Endodermal cell (in vitro differentiated cells): ENCODE measurements at places on chromosomes 7 and 10. TPM values are rescaled to one million over a fixed set of nuclear protein-coding genes. Genes with fewer than 3 reads are reported as not detected.

Gene FZD8
- total RNA-seq = 185 and 189 TPM in 2 replicates

Gene CUZD1
- total RNA-seq = not detected in 3 replicates

Gene XRCC2
- total RNA-seq = 5.1 to 30.2 TPM (median 26.9 TPM) in 3 replicates

Gene LRRC18
- not detected in 2 replicates for total RNA-seq

Gene PLAU
- 2.7 and 3.4 TPM in 2 replicates for total RNA-seq

Gene SVOPL
- 0.95 to 1.2 TPM (median 1.1 TPM) in 3 replicates for total RNA-seq

- no peak for DNase-seq
These were observed 3.9 kb upstream of the CD36 start for GRCh38 chr7:80634505-80634904.

DNA sequence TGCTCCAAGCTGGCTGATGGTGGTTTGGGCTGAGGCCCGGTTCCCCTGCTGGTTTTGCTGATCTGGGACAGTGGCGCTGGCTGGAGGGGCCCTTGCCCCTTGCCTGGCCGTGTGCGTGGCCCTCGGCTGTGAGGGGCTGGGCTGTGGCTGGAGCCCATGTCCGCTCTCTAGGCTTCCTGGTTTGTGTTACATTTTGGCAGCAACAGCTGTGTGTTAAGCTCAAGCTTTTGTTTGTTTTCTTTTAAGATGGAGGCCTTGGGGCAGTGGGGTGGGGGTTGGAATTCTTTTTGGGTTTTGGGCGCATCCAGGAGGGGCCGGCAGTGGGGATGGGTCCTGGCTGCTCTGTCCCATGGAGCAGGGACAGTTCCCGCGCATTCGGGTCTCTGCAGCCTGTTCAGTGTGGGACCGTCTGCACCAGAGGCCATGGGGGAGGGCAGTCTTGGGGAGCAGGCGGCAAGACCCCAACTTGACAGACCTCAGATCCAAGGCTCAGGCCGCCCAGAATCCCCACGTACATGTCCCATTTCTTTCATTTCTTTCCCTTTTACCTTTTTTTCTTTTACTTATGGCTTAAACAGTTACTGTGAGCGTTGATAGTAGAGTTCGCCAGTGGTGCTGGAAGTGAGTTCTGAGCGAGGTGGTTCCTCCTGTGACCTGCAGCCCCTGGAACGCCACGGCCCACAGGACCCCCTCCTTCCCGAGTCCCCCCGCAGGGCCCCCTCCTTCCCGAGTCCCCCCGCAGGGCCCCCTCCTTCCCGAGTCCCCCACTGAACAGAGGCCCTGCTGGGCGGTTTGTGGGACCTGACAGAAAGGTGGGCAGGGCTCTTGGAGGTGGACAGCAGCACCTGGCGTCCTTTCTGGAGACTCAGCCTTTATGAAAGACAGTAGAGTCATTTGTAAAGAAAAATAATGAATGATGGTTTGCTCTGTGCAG lies 75.3 kb downstream of the INPP5A start:
- no peak for DNase-seq

DNA sequence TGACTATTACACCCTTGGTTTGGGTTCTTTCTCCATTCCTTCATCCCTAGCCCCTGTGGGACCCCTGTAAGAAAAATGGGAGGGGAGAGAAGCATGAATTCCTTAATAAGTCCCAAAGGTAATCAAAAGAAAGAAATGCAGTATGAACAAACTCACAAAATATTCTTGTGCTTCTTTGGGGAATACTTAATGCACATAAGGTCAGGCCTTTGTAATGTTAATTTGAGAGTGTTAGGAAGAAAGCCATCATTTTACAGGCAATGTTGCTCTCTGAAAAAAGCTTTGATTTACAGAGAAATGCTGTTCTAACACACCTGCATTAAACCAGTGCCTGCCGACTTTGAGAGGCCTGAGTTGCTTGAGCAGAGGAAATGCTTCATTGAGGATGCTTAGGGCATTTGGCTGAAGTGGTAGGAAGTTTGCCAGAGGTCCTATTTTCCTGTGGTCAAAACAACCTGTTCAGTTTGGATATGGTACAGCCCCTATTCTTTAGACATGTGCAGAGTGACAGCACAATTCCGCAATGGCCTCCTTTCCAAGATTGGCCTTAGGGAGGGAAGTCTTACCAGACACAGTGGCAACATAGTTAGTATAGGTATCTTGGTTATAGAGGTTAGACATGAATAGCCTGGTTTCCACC lies 643.4 kb downstream of the AUTS2 start:
- no peak for DNase-seq

- no peak for DNase-seq
These were observed 13.4 kb downstream of the SLC29A3 start for GRCh38 chr10:71332466-71332865.

DNA sequence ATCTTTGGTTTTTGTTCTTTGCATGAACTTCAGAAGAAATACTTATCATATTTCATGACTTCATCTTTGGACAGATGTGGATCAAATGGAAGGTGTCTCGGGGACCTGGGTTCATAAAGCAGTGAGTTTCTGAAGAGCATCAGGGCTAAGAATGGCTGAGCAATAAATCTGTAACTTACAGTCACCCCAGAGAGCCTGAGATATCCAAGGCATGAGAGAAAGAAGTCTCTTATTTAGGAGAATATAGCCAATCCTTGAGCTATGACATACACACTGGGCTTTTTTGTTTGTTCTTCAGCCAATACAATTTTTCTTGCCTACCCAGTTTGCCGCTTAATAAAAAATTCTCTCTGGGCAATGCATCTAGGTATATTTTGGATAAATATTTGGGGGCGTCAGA lies 252.6 kb upstream of the INHBA start:
- no peak for DNase-seq

GRCh38 chr10:2197663-2198062 lies 460.3 kb upstream of the ADARB2 start:
- DNase-seq = no peak

DNA sequence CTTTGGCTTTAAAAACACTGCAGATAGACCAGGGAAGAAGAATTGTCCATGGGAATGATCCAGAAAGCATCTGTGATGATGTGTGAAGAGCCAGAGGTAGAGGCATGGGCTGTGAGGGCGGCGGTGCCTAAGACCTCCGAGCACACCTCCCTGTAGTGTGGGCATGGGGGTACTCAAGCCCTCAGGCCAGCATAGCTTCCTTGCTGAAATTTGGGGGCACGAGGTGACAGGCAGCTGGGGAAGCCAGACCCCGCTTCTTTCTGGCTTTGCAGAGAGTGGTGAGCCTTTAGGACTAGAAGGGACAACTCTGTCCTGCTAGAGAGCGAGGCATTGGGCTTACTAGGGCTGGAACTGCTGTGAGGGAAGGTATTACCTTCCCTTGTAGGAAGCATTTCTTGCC lies 187.7 kb upstream of the SH2B2 start:
- peak; percentile 27 for DNase-seq

GRCh38 chr7:127347567-127348246 lies 44.8 kb downstream of the ZNF800 start:
- DNase-seq = peak; percentile 90

GRCh38 chr7:33932221-33932620 lies 26.9 kb downstream of the BMPER start:
- no peak for DNase-seq

DNA sequence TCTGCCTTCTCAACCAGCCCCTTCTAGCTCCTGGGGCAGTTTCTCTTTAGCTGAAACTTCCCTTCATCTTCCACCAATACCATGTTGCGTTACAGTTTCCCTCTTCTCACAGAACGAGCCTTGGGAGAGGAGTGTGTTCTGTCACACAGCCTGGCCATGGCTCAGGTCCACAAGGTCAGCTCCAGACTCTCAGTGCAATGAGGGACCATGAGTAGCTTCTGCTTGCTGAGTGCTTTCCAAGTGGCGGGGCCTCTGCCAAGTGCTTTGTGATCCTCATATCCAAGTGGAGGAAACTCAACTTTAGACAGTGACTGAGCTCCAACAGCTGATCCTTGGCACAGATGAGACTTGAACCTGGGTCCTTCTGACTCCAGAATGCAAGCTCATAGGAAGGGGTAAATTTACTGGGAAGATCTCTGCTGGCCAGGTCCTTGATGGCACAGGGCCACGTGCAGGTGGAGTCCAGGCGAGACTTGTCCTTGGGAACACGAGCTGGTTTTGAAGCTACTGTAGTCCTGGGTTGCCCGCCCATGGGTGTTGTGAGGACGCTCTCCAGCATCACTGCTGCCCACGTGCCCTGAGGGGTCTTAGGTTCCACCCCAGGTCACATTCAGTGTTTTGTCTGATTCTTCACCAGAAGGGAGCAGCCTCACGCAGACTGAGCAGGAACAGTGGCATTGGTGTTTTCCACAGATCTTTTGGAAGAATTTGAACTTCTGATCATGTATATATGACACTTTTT lies 238.0 kb downstream of the EBF3 start:
- DNase-seq = no peak

GRCh38 chr7:151838861-151839381 lies 38.0 kb downstream of the PRKAG2 start:
- DNase-seq = no peak
